Endothelial cell (in vitro differentiated cells): ENCODE measurements at places on chromosomes 2 and 18. TPM values are rescaled to one million over a fixed set of nuclear protein-coding genes. Genes with fewer than 3 reads are reported as not detected.

- no peak for DNase-seq
These were observed 177.7 kb downstream of the SRBD1 start for GRCh38 chr2:45433363-45433762.

- no peak for DNase-seq
These were observed 257.7 kb upstream of the CHAC2 start for GRCh38 chr2:53509831-53510388.

DNA sequence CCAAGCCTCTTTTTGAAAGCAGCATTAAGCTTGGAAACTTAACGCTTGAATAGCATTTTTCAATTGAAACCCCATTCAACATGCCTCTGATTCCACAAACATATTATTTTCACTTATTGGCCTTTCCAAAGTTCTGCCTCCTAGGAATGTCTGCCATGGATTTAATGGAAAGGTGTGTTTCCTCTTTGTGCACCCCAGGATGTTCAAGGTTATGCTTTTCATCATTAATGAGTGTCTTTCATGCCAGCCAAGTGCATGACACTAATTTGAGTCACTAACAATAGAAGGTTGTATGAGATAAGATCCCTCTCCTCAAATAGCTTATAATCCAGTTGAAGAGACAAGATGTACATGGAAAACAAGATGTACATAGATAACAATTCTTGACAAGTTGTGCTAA is 84.7 kb downstream of the ALPK2 start:
- DNase-seq: no peak

DNA sequence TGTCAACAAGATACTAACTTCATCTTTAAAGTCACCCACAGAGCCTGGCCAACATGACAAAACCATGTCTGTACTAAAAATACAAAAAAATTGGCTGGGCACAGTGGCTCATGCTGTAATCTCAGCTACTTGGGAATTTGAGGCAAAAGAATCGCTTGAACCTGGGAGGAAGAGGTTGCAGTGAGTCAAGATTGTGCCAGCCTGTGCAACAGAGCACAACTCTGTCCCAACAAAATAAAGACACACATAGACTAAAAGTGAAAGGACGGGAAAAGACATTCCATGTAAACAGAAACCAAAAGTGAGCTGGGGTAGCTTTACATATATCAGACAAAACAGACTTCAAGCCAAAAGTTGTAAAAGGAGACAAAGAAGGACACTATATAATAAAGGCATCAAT is 34.8 kb downstream of the USP34 start:
- DNase-seq: no peak

Gene LAMA3
- 1.7 TPM for total RNA-seq

Gene RGPD6
- total RNA-seq: 26.3 TPM
